ENCODE measurements at places on chromosomes 5 and 9. TPM values are rescaled to one million over a fixed set of nuclear protein-coding genes. Genes with fewer than 3 reads are reported as not detected.

DNA sequence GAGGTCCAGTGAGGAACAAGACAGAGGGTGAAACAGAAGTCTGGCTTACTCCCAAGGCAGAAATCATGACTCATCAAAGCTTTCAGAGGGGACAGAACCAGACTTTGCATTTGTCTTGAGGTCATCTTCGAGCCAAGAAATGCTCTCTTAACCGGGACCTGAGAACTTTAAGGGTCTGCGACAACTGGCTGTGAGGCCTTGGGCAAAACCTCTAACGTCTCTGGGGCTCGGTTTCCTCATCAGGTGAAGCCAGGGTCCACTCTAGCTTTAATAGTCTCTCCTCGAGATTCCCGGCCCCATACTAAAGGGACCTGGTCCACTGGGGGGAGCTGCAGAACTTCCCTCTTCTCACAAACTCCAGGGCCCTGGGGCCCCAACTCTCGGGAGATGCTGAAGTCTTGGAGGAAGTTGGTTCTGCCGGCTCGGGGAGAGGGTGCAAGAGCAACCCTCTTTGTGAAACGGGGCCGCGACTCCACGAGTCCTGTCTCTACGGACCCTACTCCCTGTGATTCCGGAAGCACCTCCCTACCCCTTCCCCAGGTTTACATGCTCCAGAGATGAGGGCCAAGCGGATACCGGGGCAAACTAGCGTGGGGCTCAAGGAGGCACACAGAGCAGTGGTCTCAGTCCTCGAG, 2.6 kb downstream of the GLIS3 start:
- H3K36me3 ChIP-seq = no peaks in the 10 kb centered on the region
- no peaks in the 10 kb centered on the region for H3K27me3 ChIP-seq
- DNase-seq = peak; percentile 74
- peak overlapping the region; percentile 81 for H3K27ac ChIP-seq

GRCh38 chr5:41787265-41787664, 83.0 kb downstream of the OXCT1 start:
- no peak overlapping the region for H3K27ac ChIP-seq
- H3K36me3 ChIP-seq = no peaks in the 10 kb centered on the region
- no peak for DNase-seq
- no peak overlapping the region for H3K4me3 ChIP-seq
- H3K4me1 ChIP-seq = peaks cover 12% of the 10 kb centered on the region

DNA sequence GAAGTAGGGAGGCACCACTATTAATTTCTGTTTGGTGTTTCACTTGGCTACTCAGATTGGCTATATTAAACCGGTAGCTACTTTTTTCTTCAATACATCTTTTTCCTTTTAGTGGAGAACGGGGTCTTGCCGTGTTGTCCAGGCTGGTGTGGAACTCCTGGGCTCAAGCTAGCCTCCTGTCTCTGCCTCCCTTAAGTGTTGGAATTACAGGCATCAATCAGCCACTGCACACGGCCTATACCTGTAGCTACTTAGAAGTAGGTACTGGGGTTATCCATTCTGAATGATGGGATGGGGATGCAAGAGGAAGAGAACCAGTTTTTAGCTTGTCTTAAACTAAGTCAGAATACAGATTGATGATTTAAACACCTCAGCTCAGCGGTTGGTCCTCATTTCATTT, 1.7 kb downstream of the UBE2D2 start:
- H3K27ac ChIP-seq = peak overlapping the region; percentile 99
- H3K36me3 ChIP-seq = peaks cover 27% of the 10 kb centered on the region
- no peak overlapping the region for H3K4me3 ChIP-seq

The CCDC152 gene
- 0.67 TPM for total RNA-seq

The CBY3 gene
- not detected for total RNA-seq

Data from heart right ventricle (tissue), 16 donors.